ENCODE measurements at places on chromosomes 6 and 20.

DNA sequence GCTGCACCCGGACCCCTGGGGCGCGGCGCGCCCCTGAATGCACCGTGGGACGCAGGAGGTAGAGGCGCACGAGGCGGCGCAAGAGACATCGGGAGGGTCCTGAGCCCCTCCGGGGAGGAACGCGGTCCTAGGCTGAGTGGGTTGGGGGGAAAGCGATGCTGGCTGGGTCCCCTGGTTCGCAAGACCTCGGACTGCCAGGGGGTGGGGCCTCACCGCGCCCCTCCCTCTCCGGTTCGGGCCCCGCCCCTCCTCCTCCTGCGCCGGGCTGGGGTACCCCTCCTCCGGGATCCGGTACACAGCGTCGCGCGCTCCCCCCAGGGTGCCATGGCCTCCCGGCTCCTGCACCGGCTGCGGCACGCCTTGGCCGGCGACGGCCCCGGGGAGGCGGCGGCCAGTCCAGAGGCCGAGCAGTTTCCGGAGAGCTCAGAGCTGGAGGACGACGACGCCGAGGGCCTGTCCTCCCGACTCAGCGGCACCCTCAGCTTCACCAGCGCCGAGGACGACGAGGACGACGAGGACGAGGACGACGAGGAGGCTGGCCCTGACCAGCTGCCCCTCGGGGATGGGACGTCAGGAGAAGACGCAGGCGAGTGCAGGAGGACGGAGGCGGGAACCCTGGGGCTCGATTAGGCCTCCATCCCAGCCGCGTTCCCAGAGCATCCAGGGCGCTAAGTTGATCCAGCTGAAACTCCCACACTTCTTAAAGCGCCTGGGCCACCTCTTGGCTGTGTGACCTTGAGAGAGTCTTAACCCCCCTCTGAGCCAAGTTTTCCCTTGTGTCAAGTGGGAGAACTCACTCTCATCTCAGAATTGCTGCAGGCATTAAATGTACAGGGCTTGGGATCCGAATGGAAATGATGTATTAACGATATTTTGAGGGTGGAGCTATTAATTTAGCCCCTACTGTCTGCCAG, 541 bp downstream of the SNX21 start:
- DNase-seq = peak; percentile 59

GRCh38 chr6:142744836-142745235, 200.1 kb downstream of the HIVEP2 start:
- no peak for DNase-seq

GRCh38 chr6:102686461-102686860, 1293.0 kb downstream of the GRIK2 start:
- DNase-seq = no peak

DNA sequence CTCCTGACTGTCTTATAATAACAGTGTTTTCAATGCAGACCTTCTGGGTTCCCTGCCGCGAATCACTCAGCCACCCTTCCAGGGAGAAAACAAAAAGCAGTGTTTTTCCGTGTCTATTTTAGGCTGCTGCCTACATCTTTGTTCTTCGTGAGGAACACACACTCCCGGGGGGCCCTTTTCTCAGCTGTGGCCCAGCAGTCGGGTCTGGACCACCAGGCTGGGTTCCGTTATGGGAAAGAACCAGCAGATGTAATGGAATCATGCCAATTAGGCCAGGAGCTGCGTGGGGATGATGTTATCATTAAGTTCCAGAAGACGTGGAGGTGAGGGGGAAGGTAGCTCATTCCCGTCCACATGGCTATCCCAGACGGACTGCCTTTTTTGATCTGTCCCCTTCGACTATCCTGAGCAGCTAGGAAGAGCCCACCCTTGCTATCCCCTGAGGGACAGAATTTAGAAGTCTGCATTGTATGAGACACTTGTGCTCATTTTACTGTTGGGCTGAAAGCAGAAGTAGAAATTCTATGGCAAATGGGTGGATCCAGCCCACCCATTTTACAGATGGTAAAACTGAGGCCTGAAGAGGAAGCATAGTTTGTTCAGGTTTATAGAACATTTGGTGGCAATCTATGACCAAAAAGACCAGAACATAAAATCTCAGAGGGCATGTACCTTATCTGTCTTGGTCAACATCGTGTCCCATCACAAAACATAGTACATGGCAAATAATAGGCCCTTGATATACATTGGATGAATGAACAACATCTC, 54.5 kb downstream of the KCNB1 start:
- no peak for DNase-seq

GRCh38 chr6:113411011-113411410, 446.1 kb upstream of the MARCKS start:
- DNase-seq = no peak

DNA sequence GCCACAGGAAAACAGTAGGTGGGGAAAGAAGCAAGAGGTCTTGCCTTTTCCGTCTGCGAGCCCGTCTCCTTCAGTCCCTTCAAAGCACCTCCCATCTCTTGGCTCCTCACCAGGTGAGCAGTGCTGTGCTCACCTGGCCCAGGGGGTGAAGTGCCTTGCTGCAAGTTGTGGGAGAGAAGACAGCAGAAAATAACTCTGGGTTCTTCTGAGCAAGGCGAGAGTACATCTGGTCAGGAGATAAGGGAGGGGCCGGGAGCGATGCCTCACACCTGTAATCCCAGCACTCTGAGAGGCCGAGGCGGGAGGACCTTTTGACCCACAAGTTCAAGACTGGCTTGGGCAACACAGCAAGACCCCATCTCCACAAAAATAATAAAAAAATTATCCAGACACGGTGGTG, 35.6 kb upstream of the TGM3 start:
- no peak for DNase-seq

DNA sequence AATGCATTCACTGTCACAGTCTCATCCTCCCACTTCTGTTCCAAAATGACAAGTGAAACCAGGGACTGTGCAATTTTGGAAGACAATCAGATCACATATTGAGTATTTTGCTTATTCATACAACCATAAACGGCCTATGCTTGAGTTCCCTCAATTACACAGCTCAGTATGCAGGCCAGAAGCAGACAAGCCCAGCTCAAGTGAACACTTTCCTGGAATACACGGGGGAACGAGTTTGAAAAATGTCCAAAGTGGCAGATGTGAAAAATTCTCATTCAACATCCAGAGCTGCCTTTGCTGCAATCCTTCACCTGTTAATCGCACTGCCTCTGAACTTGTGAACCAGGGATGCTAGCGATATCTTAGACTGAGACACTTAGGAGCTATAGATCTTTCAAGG, 190.2 kb downstream of the COL9A1 start:
- no peak for DNase-seq

DNA sequence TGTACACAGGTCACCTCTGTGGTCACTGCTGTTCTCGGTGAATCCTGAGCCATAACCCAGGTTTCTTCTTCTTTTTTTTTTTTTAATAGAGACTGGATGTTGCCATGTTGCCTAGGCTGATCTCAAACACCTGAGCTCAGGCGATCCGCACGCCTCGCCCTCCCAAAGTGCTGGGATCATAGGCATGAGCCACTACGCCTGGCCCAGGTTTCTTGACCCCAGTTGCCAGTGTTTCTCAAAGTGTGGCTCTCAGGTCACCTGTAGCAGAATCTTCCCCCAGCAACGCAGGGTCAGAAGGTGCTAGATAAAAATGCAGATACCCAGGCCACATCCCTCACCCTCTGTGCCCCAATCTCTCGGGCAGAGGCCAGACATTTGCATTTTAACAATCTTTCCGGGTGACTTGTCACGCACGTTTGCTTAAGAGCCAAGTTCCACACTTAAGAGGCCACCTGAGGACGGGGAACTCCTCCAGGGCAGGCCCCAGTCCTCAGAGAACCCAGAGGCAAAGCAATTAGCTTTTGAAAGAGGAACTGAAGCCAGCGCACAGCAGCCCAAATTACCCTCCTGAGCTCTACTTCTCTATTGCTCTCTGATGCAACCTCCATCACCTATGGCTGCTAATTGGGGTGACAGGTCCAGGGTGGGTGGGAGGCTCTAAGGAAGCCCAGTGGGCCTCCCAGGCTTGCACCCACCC, 81.8 kb downstream of the NFATC2 start:
- no peak for DNase-seq

DNA sequence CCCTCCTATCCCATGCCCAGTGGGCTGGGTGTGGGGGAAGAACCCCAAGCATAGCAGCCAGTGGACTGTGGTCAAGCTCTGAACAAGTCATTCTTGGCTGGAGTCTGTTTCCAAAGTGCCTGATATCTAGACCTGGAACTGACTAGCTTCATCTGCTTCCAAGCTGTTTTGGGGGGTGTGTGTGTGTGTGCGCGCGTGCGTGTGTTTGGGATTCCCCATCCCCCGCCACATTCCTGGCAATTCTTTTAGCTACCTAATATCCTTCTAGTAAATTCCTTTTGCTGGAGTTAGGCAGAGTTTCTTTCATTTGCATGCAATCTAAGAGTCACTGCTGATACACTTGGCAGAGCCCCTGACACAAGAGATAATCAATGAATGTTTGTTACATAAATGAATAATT, 7.8 kb downstream of the PAK5 start:
- no peak for DNase-seq

DNA sequence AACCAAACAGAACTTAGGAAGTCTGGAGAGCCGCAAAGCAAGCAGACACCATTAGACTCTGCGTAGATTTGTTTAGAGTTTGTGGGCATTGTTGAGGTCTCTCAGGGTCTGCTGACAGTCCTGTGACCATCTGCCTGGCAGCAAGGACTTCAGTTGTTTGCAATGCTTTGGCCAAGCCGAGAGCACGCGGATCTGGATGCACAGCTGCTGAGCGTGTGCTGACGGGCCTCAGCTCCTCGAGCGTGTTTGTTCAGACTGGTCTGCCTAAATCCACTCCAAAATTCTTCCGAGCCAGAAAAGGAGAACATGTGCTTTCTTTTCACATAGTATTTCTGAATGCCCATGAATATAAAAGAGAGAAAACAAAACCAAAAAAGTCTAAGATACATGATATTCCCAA, 159.0 kb downstream of the ZNF217 start:
- no peak for DNase-seq

- no peak for DNase-seq
These were observed 621.9 kb upstream of the GJE1 start for GRCh38 chr6:141510803-141511202.

- DNase-seq = no peak
These were observed 368.5 kb downstream of the DOK5 start for GRCh38 chr20:54843865-54844264.

- DNase-seq = no peak
These were observed 71.0 kb upstream of the CD83 start for GRCh38 chr6:14046476-14047068.

DNA sequence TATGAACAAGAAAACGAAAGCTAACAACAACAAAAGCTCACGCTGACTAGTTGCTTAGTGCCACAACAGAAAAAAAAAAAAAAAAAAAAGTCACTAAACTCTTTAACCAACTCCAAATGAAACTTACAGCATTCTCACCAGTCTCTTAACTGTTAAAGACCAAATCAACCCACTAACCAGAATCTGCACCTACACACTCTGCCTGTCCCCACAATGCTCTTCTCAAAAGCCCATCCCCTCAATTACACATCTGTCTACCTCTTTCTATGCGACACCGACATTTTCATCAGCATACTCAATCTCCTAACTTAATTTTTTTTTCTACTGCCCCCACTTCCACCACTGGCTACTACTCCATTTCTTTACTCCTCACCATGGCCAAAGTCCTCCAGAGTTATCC, 34.3 kb downstream of the NOL7 start:
- no peak for DNase-seq

DNA sequence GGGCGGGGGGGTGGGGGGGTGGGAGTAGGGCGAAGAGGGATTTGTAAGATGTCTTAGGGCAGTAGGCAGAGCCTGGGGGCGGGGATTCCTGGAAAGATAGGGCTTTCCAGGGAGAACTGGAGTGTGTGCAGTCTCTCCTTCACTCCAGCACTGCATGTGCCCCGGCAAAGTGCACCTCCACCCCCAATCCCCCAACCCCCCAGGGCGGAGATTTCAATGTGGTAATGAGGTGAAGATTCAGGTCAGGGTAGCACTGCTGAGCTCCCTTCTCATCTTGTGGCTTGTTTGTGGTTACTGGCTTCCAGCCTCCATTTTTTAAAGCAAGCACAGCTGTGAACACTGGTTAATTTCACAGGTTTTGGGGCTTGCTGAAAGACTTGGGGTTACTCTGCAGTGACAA, 5.9 kb downstream of the TMEM239 start:
- no peak for DNase-seq

DNA sequence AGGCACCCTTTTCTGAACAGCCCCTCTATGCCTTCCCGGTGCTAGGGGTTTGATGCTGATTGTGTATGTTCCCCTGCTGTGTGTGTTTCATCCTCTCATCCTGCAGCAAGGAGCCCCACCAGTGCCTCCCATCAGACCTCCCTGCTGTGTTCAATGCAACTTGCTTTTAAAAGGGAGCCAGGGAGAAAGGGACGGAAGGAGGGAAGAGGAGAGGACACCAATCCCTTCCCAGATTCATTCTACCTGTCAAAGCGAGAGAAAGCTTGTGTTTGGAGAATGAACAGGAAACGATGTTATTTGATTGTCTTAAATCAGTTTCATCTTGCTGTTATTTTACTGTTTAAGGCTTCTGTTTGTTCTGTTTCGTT, 259.2 kb downstream of the ADGB start:
- no peak for DNase-seq

DNA sequence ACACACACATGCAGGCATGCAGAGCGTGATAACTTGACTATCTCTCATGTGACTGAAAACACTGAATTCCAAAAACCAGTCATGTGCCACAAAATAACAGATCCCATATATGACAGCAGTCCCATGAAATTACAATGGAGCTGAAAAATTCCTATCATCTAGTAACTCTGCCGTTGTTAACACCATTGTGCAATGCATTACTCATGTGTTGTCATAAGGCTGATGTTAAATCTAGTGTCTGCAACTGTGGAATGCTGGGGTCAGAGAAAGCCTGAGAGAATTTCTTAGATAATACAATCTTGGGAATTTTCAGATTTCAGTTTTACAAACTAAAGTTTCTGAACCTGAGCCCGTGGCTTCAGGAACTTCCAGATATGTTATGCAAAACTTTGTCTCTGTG, 70.2 kb downstream of the LYRM4 start:
- DNase-seq = peak; percentile 91

- DNase-seq = no peak
These were observed 16.0 kb downstream of the HFE start for GRCh38 chr6:26103141-26103769.

DNA sequence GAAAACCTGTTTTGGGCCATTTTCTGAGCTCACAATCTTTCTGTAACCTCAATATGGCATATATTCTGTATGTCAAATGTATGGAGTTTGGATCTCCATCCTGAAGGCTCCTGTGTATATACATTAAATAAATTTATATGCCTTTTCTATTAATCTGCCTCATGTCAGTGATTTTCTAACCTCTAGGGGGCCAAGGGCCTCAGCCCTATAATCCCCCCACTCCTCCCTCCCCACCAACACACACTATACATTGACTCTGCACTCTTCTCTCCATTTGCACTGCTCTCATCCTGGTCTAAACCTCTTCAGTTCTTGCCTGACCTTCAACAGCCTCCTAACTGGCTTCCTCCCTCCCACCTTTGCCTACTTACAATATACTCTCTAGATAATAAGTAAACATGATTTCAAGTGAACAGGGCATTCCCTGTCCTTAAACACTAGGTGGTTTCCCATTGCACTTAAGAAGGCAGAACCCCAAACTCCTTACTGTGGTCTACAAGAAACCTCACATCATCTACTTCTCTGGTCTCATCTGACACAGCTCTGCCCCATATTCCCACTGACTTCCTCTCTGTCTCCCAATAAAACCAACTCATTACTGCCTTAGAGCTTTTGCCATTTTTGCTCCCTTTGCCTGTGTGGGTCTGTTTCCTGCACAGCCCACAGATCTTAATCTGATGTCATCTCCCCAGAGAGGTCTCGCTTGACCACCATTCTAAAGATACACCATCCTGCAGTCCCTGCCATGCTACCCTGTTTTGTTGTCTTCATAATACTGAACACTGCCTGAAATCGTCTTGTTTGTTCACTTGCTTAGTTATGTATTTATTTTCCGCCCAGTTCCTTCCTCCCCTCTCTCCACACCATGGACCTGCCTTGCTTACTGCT, 213.7 kb downstream of the SYNE1 start:
- no peak for DNase-seq
